ENCODE measurements at places on chromosomes 6 and 20.

- no peak for DNase-seq
Observed at GRCh38 chr6:154632119-154632518, 101.1 kb upstream of the SCAF8 start.

DNA sequence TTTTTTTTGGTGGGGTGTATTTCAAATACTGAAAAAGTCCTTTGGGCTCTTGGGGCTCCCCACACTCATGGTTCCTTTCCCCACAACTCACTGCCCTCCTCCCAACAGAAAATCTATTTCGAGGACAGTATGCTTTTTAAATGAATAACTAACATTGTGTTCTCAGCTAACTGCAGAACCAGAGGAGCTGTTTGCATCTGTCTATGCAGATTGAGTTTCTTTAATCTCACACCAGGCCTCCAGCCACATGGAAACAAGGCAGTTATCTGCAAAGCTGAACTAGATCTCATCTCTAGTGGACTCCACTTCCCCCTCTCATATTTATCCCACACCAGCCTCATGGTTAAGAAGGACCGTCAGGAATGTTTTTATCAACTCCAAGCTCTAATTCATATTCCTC is 955.1 kb downstream of the KIF16B start:
- no peak for DNase-seq

DNA sequence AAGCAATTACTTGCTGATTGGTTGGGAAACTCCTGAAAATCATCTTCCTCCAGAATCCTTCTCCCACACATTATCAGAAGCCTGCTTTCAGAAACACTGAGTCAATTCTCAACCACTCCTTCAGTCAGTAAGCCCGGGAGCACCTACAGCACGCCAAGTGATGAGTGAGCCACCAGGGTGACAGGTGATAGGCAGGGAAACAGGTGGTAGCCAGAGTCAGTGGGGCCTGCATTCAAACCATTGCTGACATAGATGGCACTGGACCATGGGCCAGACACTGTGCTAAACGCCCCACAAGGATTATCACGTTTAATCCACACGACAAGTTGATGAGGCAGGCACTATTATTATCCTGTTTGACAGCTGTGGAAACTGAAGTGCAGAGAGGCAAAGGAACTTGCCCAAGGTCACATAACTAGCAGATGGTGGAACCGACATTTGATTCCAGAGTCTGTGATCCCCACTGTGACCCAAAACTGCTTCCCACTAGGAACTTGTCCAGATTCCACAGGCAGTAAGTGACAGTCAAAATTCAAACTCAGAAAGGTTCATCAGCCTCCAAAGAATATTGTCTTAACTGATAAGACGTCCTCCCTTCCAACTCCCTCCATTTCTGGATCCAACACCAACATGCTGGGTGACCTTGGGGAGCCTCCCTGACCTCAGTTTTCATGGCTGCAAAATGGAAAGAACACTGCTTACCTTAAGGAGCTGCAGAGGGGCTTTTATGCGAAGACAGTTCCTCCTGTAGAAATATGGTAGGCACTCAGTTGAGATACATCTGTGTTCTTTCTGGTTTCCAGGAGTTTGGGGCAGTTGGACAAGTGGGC is 23.9 kb upstream of the TOP1 start:
- no peak for DNase-seq

DNA sequence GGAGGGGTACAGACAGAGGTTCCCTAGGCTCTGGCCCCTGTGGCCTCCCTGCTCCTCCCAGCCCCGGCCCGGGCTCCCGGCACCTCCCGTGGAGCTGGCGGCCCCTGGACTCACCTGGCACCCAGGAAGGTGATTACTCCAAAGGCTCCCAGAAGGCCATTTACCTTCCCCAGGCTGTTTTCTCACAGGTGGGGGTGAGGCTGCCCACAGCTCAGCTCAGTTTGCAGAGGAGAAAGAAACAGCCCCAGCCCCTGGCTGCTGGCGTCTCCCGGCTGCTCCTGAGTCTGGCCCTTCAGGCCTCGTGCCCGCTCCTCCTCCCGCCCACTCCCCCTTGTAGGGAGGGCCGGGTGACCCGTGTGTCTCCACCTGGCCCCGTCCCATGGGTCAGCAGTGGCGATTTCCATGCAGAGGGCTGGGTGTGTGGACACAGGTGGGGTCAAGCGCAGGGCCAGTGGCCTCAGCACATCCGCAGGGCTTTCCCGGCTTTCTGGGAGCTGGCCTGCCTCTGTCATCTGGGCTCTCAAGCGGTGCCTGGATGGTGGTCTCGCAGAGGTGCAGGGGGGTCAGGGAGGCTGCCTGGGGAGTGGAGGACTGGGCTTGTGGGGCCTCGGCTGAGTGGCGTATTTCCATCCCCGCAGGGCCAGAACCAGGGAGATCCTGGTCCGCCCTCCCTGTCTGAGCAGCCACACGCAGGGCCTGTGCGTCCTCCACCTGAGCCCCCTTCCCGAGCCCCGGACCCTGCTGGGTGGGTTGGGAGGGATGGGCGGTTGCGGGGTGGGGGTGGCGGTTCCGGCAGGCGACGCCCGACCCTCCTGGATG is 20.2 kb upstream of the GATA5 start:
- no peak for DNase-seq

- no peak for DNase-seq
Observed at GRCh38 chr6:80321011-80321410, 214.5 kb downstream of the BCKDHB start.

DNA sequence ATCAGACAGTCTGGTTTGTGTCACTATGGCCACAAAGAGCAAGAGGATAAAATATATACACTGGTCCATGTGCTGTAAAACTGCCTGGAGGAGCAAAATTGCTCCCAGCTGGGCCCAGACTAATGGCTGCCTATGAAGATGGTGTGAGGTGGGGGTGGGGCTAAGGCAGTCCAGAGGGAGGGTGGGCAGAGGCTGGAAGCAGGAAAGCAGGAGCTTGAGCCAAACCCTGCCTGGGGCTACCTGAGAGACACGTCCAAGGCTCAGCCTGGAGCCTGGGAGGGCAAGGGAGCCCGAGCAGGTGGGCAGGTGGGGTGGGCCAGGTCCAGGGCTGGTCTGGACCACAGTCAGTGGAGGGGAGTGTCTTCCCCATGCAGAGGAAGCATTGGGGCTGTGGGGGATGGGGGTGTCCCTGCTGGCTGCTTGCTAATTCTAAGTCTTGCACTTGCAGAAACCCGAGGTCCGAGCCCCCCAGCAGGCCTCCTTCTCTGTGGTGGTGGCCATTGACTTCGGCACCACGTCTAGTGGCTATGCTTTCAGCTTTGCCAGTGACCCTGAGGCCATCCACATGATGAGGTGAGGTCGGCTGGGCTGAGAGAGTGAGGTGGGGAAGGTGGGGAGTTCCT is 9.5 kb downstream of the HSPA12B start:
- DNase-seq, result no peak

All from iPS DF 6.9 (cell line).